ENCODE measurements at places on chromosomes 7 and 10.

DNA sequence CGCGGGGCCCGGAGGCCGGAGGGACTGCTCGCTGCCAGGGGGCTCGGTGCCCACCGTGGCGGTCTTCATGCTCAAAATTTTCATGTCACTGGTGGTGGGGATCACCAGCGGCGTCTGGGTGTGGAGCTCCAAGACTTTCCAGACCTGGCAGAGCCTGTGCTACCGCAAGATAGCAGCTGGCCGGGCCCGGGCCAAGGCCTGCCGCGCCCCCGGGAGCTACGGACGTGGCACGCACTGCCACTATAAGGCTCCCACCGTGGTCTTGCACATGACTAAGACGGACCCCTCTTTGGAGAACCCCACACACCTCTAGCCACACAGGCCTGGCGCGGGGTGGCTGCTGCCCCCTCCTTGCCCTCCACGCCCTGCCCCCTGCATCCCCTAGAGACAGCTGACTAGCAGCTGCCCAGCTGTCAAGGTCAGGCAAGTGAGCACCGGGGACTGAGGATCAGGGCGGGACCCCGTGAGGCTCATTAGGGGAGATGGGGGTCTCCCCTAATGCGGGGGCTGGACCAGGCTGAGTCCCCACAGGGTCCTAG is 2.0 kb downstream of the FZD9 start:
- no peak for DNase-seq

GRCh38 chr10:13925971-13926780 is 339.4 kb downstream of the PRPF18 start:
- no peak for DNase-seq

- DNase-seq, result no peak
These were observed 310.4 kb upstream of the ADARB2 start for GRCh38 chr10:2047679-2048078.

GRCh38 chr7:149729983-149730801 is 43.2 kb downstream of the ZNF467 start:
- DNase-seq, result no peak

GRCh38 chr10:69732147-69732825 is 69.4 kb upstream of the COL13A1 start:
- DNase-seq, result no peak

- no peak for DNase-seq
These were observed 19.6 kb upstream of the SEPTIN7 start for GRCh38 chr7:35781200-35781701.

- DNase-seq, result no peak
These were observed 6.0 kb downstream of the LRRC17 start for GRCh38 chr7:102918845-102919244.

- DNase-seq, result no peak
These were observed 295.6 kb downstream of the DPP6 start for GRCh38 chr7:154347700-154348266.

DNA sequence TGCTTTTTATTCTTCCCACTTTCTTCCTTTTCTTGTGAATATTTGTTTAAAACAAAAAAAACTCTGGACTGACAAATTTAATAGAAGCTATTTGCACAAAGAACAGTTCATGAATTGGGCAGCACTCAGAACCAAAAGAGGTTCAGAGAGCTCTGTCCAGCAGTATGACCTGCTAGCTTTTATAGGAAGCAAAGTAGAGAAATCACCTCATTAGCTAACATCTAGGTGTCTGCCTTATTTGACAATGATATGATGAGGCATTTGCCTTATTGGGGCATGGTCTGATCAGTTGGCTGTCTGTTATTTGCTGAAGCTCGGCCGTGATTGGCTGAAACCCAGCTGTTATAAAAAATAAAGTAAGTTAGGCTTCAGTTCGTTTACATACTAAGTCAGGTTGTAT is 819 bp upstream of the TRIM4 start:
- DNase-seq, result no peak

- no peak for DNase-seq
These were observed 59.0 kb upstream of the HABP2 start for GRCh38 chr10:113493882-113494301.

GRCh38 chr7:147103224-147103623 is 986.6 kb downstream of the CNTNAP2 start:
- no peak for DNase-seq

DNA sequence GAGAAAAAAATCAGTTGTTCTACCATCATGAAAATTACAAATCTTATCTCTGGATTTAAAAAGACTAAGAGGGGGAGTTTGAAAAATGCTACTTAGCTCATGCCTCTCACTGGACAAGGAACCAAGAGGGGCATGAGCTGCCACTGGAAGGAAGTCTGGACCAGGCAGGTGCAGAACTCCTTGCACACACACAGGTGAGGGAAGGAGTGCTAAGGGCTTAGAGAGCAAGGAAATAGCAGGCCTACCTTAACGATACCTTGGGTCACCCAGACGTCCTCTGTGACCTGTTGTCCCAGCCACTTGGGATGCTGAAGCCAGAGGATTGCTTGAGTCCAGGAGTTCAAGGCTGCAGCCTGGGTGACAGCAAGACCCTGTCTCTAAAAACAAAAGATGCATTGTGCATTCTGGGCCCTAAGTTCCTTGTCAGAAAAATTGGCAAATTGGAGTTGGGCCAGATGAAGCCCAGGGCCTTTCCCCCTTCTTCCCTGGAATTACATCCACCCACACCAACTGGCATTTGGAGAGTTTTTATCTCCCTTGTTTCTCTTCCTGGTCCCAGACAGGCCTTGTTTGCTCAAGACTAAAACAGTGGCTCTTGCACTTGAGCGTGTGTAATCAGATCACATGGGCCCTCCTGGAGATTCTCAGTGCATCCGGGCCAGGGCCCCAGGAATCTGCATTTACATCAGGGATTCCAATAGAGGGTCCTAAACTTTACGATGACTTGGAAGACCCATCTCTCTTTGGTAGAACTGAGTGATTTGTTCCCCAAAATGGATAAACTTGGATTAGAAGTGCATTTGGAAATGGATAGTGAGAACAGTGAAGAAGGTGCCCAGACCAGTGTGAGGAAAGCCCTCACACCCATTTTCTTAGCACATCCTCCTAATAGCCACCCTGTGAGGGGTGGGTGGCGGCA is 3.0 kb downstream of the DDIT4 start:
- DNase-seq, result no peak

DNA sequence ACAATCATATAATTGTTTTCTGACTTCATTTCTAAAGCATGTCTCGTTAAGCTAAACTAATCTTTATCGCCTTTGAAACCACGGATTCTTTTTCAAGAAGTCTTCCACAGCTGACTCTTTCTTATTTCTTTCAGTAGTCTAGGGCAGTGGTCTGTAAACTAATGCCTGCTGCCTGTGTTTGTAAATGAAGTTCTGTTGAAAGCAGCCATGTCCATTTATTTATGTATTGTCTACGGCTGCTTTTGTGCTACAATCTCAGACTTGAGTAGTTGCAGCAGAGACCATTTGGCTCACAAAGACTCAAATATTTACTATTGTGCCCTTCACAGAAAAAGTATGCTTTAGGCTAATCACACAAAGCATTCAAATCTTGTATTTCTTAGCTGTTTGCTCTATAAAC is 20.3 kb upstream of the ABLIM1 start:
- no peak for DNase-seq

- no peak for DNase-seq
These were observed 86.6 kb downstream of the FRMPD2 start for GRCh38 chr10:48187713-48188485.

DNA sequence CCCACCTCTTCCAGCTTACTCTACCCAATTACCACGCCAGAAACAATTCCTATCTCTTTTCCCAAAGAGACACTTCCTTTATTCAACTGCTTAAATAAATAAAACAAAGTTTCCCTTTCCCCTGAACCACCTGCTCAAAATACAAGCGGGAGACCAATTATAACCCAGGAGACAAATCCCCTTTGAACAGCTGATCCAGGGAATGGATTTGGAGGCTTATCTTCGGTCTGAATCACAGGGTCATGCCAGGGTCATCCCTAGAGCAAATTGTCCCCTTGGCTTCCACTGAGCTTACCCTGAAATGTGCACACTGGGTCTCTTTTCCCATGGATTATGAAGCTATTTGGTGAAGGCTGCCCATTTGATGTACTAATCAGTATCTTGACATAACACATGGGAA is 99.9 kb upstream of the JAZF1 start:
- DNase-seq, result no peak

GRCh38 chr10:63266391-63267316 is 133.5 kb downstream of the NRBF2 start:
- no peak for DNase-seq

DNA sequence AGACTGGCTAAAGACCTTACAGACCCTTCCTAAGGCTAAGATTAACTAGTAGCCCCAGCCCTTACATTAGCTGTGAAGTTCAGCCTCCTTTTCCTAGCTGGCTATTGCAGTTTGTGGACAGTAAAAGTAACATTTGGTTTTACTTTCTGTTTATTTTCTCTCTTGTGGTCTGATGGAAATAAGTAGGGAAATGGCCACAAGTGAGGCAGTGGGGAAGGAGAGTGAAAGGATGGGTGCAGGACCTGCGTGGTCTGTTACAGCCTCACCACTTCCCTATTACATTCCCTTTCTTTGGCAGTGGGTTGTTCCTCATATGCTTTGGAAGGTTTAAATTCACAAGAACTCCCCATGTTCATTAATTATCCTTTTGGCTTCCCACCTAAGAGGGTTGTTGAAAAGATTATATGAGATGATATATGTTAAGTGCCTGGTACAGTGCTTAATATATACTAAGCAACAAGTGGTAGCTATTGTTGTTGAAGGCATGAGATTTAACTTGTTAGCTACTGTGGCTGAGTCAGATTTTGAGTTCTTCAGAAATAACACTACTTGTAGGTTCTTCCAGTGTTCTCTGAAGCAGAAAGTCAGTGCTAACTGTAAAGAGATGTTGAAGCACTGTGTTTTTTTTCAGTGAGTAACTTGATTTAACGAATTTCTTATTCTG is 181.7 kb downstream of the ST7 start:
- DNase-seq, result no peak

GRCh38 chr7:129123510-129123857 is 21.0 kb upstream of the TSPAN33 start:
- DNase-seq, result no peak

DNA sequence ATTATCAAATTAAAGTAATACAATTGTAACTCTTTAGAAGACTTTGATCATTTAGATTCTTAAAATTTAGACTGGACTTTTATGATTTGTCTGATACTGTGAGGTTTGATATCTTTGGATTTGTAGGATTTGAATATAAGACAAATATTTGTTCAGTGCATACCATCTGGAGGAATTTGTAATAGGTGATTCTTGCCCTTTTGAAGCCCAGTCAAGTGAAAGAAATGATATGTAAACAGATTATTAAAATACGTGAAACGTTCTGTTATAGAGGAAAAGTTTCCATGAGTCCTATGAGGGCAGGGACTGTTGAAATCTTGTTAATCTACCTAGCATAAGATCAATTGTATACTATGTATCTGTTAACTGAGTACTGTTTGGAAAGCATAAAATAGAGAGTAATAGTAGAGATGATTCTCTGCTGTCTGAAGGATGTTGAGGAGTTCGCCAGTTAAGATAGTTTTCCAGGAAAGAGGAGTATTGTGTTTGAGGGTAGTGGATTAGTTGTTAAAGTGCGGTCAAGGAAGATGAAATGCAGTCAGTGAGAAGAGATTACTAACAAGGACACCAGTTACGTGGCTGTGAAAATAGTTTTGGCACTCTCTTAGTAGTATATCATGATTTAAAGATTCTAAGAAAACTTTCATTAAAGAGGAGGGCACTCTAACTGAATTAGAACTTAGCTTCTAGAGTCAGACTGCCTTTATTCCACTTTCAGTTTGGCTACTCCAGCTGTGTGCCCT is 14.4 kb downstream of the PDCD4 start:
- no peak for DNase-seq

- DNase-seq, result no peak
These were observed 501.0 kb upstream of the GALNT17 start for GRCh38 chr7:70630818-70631457.

GRCh38 chr7:131898418-131898817 is 342.0 kb upstream of the PODXL start:
- DNase-seq, result no peak

- DNase-seq, result no peak
These were observed 613 bp upstream of the BUB3 start for GRCh38 chr10:123153486-123154091.

DNA sequence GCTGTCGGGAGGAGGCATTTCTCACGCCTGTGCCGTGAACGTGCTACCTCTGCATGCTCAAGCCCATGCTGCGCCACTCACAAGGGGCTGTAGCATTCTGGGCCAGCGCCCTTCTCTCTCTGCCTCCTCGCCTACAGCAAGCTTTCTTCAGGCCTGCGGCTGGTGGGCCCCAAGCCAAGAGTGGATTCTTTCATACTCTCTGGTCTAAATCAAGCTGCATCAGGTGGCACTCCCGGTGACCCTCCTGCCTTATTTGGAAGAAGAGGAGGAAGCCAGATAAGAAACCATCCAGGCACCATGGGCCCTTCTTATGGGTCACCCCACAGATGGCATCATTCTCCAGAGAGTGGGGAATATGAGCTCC is 86.7 kb upstream of the DUSP5 start:
- no peak for DNase-seq

- peak; percentile 70 for DNase-seq
These were observed 6.1 kb upstream of the VCL start for GRCh38 chr10:73991884-73992245.

- no peak for DNase-seq
These were observed 100.7 kb upstream of the AFAP1L2 start for GRCh38 chr10:114504769-114505579.

- DNase-seq, result peak; percentile 14
These were observed 15.0 kb downstream of the SNX8 start for GRCh38 chr7:2299131-2299829.

GRCh38 chr10:624605-625332 is 64.7 kb downstream of the DIP2C start:
- no peak for DNase-seq

DNA sequence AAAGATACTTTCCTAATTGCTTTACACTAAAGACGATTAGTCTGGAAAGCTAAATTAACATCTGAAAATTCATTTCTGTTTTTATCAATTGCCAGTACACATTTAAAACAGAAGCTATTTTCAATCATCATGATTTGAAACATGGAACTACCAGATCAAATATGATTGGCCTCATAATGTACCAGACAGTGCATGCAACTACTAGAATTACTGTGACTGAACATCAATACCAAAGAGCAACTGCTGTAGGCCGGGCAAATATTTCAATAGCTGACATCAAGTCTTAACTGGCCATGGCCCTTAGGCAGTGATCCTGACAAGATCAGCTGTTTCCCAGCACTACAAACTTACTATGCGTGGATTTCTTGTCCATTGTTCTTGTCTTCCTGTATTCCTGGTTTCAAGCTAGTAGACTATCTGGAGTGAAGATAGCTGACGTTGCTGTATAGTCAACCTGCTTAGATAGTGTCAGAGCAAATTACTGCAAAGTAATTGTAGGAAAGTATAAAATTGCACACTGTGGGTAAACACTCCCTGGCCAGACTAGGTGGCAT is 21.7 kb upstream of the WNT16 start:
- DNase-seq, result no peak

GRCh38 chr7:45703911-45704682 is 129.9 kb downstream of the ADCY1 start:
- DNase-seq, result no peak
